Transverse colon (tissue), 4 donors: ENCODE measurements at places on chromosomes 1 and 21. TPM values are rescaled to one million over a fixed set of nuclear protein-coding genes. Genes with fewer than 3 reads are reported as not detected.

The CDCA8 gene
- 2.1 TPM for total RNA-seq

The PLA2G4A gene
- 7.8 TPM for total RNA-seq

The HDAC1 gene
- 193 TPM for total RNA-seq

The ROR1 gene
- total RNA-seq: 6.7 TPM

The WLS gene
- total RNA-seq: 91.7 TPM

The CA14 gene
- not detected for total RNA-seq

The ANKRD35 gene
- total RNA-seq: 1.8 TPM

The TCP10L gene
- total RNA-seq: not detected

The TNFRSF18 gene
- total RNA-seq: 3.3 TPM

DNA sequence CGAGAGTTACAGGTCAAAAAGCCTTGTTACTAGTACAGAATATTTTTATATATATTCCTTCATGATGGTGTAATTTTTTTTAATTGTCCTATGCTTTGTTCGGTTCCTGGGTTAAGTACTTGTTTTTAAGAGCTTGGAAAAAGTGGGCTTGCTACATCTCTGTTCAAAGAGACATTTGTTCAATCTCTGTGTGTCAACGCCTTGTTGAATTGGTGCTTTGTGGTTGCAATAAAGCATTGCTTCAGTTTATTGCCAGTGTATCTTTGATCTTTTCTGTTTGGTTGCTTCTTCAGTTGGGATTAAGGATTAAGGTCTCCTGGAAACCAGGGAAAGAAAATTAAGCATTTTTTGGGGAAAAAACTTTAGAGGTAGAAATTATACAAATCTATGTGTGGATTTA is 47.7 kb upstream of the DNASE2B start:
- H3K27ac ChIP-seq: no peak overlapping the region
- H3K36me3 ChIP-seq: no peaks in the 10 kb centered on the region
- no peak overlapping the region for H3K4me3 ChIP-seq
- no peak for DNase-seq

DNA sequence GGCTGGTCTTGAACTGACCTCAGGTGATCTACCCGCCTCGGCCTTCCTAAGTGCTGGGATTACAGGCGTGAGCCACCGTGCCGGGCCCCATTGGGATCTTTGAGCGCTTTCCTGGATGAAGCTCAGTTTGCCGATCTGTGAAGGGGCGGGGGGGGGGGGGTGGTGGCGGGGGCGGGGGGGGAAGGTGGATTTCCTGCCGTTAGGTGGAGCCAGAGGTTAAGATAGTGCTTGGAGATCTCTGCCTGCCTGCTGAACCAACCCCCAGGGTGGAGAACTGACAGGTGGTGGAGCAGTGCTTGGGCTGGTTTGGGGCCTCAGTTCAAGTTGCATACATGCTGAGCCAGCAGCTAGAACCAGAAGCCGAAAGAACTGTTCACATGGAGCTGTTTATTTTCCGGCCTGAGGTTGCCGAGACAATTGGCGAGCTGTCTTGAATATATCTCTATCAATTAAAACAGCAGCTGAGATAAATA is 1.7 kb downstream of the TMCC2 start:
- peaks cover 31% of the 10 kb centered on the region for H3K27me3 ChIP-seq
- H3K27ac ChIP-seq: peak overlapping the region; percentile 26
- peak overlapping the region; percentile 64 for H3K4me3 ChIP-seq
- peak; percentile 66 for DNase-seq
- peaks cover 10% of the 10 kb centered on the region for H3K4me1 ChIP-seq

DNA sequence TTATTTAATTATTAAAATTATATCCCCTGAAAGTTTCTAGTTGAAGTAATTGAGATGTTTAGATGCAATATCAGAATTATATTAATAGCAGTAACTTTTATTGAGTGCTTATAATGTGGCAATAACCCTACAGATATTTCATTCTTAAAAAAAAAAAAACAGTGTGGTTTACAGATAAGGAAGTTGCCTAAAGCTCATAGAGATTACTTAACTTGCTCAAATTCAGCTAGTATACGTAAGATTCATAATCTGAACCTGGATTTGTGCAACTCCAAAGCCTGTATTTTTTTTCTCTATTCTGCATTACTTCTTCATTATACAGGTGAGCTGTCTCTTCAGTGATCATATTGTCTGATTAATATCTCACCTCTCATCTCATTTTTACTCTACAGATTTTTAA is 156.0 kb upstream of the PTBP2 start:
- H3K36me3 ChIP-seq: no peaks in the 10 kb centered on the region
- no peak overlapping the region for H3K27ac ChIP-seq
- H3K27me3 ChIP-seq: no peaks in the 10 kb centered on the region
- no peak overlapping the region for H3K4me3 ChIP-seq
- H3K4me1 ChIP-seq: no peaks in the 10 kb centered on the region
- DNase-seq: no peak

GRCh38 chr21:36120304-36120888 is 14.5 kb upstream of the CBR3 start:
- no peaks in the 10 kb centered on the region for H3K4me1 ChIP-seq
- no peak for DNase-seq
- no peaks in the 10 kb centered on the region for H3K36me3 ChIP-seq
- no peaks in the 10 kb centered on the region for H3K27me3 ChIP-seq

DNA sequence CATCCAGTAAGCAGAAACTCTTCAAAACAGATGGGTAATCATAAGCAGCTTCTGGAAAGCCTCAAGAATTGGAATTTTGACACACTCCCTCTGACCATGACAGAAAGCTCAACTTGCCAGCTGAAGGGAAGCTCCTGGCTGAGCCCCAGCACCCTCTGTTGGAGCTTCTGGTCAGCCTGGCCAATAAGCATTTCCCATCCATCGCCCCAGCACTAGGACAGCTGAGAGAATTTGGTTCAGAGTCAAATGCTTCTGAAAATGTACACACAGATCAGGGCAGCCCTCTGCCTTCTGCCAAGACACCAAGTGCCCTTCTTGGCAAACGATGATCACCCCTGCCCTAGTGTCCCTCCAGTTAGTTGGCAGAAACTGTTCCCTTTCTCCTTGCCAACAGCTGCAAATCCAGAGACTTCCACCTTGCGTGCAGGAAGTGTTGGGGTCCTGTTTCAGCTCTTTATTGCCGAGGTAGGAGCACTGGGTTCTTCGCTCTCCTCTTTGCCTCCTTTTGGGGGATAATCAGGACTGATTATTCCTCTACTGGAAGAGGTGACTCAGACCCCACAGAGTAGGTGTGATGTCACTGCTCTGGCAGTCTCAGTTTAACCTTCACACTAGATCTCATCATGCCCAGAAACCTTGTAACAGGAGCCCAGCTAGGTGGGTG is 11.9 kb downstream of the PIGV start:
- no peaks in the 10 kb centered on the region for H3K36me3 ChIP-seq
- H3K27ac ChIP-seq: peak overlapping the region; percentile 79
- DNase-seq: peak; percentile 42
- peaks cover 20% of the 10 kb centered on the region for H3K4me1 ChIP-seq
- H3K27me3 ChIP-seq: no peaks in the 10 kb centered on the region

DNA sequence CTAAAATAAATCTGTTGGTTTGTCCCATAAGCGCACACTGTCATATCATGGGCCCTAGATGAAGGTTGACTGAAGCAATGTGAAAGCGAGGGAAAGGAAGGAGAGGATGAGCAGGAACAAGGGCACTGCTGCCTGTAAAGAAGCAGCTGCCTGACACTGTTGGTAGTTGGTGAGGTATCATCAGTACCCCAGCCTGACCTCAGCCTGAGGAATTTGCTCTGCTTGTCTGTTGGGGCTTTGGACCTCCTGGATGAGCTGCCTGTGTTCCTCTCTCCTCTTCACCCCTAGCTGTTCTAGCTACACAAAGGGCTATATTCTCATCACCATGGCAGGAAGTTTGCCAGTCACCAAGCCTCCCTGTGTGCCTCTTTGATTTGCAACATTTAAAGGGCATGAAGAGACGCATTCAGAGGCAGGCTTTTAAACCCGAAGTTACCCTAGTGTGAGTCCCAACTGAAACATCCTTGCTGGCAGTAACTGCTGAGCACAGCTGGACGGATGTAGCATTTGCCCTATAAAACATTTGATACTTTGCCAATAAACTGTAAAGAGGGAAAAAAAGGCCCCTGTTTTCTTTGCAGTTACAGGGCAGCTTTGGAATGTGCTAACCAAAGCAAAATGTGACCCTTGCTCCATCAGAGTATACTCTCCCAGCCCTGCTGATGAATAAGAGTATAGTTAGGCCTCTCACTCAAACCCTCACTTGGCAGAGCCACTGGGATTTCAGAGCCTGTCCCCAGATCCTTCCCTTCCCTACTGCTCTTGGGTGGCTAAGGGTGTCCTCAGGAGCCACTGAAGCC is 22.2 kb upstream of the SPATA6 start:
- peak; percentile 24 for DNase-seq
- H3K4me1 ChIP-seq: peaks cover 26% of the 10 kb centered on the region
- H3K27ac ChIP-seq: peak overlapping the region; percentile 59
- H3K4me3 ChIP-seq: no peak overlapping the region
- no peaks in the 10 kb centered on the region for H3K36me3 ChIP-seq

- no peak overlapping the region for H3K4me3 ChIP-seq
- no peaks in the 10 kb centered on the region for H3K27me3 ChIP-seq
- DNase-seq: no peak
- H3K36me3 ChIP-seq: no peaks in the 10 kb centered on the region
- no peak overlapping the region for H3K27ac ChIP-seq
Measured at GRCh38 chr1:111062081-111062480, 77.8 kb downstream of the DRAM2 start.

- no peak for DNase-seq
- H3K4me1 ChIP-seq: no peaks in the 10 kb centered on the region
- H3K27ac ChIP-seq: no peak overlapping the region
- H3K36me3 ChIP-seq: no peaks in the 10 kb centered on the region
Measured at GRCh38 chr1:23472351-23473036, 11.5 kb downstream of the ASAP3 start.

DNA sequence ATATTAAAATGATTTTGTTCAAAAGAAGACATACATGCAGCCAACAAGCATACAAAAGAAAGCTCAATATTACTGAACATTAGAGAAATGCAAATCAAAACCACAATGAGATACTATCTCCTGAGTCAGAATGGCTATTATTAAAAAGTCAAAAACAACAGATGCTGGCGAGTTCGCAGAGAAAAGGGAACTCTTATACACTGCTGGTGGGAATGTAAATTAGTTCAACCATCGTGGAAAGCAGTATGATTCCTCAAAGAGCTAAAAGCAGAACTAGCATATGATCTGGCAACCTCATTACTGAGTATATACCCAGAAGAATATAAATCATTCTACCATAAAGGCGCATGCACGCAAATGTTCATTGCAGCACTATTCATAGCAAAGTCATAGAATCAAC is 126.0 kb upstream of the HMCN1 start:
- H3K4me1 ChIP-seq: no peaks in the 10 kb centered on the region
- no peak overlapping the region for H3K27ac ChIP-seq
- no peak for DNase-seq

- H3K4me1 ChIP-seq: no peaks in the 10 kb centered on the region
- no peak overlapping the region for H3K27ac ChIP-seq
- no peak overlapping the region for H3K4me3 ChIP-seq
- no peaks in the 10 kb centered on the region for H3K27me3 ChIP-seq
Measured at GRCh38 chr1:60886793-60887331, 195.5 kb upstream of the NFIA start.
